Non-pigmented ciliary epithelial cell (primary cell): ENCODE measurements at places on chromosomes 7 and 10.

GRCh38 chr10:34679177-34679576, 135.9 kb downstream of the PARD3 start:
- DNase-seq, result no peak

DNA sequence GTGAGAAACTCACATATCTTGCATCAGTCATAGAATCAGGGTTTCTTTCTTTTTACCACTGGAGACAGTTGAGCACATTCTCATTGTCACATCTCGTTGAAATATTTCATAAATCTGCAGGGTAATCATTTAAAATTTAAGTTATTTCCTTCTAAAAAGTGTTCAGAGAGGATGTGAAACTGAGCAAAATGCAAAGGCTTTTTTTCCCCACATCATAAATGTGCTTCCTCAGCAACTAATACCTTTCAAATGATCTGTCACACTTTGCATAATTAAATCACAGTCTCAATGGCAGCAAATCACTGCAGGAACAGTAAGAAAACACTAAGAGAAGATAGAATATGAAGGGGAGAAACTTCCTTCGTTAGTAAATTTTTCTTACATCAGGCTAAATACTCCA, 187.5 kb downstream of the EVX1 start:
- no peak for DNase-seq

GRCh38 chr10:129531195-129531968, 64.3 kb downstream of the MGMT start:
- peak; percentile 34 for DNase-seq

DNA sequence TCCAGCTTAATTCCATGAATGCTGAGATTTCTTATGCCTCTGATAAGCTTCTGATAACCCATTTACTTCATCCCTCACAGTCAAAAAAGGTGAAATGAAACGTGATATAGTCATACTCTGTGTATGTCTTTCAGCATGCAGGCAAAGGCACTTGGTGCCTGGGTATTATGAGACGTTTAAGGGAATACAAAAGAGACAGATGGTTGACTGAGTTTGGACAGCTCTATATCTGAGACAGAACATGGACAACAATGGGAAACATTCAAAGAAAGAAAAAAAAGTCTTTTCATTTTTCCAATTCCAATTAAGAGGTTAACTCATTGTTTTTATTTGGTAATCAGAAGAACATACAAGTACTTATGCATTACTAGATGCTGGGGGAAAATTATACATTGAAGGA, 96.2 kb downstream of the PPP1R17 start:
- no peak for DNase-seq

DNA sequence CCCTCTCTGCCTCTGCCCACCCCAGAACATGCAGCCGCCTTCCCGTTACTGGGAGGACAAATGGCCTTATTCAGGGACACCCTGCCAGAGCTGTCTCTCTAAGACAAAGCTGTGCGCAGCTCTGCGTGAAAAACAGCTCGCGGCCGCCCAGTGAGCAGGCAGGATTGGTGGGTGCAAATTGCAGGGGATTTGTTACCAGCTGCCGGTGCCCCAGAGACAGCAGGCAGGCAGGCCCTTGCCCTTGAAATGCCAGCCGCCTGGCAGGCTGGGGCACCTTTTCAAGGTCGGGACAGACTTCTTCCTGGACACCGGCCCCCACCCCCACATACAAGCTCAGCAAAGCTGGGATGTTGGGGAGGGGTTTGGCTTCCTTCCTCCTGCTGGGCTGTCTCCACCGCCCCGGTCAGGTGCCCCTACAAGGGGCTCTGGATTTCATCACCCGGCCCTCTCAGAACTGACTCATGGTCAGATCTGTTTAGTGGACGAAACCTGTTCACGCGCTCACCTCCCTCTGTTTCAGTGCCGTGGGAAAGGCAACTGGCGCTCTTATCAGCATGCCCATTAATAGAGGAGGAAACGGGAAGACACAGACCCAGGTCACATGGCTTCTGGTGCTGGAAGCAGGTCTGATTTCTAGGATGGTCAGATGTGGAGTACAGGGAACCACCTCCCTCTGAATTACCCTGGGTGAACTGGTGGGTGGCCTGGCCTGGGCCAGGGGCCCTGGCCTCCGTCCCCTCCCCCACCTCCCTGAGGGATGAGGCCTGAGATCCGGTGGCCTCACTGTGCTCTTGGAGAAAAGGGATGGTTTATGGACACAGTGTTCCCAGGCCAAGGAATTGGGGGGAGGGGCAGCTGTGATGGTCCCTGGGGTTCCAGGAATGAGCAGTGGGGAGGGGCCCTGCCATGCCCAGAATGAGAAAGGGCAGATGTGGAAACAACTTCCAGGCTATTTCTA, 123.9 kb upstream of the PPIF start:
- DNase-seq, result no peak

DNA sequence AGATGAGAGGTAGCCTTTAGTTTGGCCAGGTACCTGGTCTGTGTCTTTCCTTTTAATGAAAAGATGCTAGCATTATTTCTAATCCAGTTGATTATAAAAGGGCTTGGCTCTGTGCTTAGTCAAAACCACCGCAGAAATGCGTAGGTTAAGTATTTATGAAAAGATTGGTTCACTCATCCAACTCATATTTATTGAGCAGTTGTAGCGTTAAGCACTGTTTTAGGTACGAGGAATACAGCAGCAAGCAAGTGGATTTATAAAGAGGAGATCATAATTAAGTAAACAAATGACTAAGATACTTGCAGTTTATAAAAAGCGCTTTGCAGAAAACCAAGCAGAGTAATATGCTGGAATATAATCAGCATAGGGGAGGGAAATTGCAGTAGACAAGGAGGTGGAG, 129.8 kb downstream of the PPP1R17 start:
- no peak for DNase-seq

DNA sequence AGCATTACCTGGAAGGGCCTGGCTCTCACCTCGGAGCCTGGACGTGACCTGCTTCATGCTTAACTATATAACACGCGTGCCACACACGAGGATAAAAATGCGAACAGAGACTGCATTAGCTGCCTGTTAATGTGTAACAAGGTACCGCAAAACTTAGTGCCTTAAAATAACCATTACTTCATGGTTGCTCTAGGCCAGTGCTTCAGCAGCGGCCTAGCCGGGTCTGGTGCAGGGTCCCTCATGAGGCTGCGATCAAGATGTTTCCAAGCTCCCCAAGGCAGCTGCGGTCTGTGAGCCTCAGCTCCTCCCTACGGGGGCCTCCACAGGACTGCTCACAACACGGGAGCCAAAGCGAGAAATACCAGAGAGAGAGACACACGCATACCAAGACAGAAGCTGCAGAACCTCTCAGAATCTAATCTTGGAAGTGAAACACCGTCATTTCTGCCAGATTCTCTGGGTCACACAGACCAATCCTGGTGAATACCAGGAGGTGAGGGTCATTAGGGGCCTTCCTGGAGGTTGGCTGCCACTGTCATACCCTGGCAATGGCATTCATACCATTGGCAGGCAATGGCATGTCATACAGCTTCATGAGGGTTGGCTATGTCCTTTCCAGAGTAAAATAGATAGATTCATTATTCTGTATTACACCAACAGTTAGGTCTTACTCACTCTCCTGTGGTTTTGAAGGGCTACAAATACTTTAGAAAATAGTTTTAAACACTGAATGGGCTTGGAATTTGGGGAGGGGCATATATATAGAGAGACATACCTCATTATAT, 94.5 kb downstream of the HIPK2 start:
- DNase-seq, result peak; percentile 37

DNA sequence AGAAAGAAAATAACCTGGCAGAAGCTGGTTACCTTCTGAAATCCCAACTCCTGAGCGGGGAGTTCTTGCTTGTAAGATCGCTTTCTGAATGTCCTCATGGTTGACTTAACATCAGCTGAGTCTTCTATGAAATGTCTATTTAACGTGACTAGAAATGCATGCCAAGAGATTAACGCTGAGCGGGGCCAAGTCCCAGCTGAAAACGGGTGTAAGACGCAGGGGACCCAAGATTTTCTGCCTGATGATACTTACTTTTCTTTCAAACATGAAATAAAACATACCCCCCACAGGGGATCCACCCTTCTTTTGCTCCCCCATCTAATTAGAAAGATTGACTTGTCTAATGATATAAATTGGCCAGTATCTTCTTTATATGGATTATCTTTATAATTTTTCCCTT, 14.9 kb downstream of the OR9A2 start:
- no peak for DNase-seq

DNA sequence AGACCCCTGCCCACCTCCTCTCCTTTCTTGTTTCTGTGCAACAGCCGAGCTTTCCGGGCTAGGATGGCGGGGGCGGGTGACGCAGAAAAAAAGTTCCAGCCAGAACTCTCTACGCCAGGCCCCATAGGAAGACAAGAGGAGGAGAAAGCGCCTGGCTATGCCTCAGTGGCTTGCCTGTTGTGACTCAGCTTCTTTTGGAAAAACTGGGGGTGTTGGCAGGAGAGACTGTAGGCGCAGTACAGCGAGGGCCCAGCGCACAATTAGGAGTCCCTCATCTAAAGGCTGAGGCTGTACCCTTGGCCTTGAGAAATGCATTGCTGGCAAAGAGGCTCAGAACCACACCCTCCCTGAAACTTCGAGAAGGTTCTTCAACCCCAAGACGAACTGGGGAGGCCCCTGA, 28.0 kb upstream of the KPNA7 start:
- DNase-seq, result no peak

DNA sequence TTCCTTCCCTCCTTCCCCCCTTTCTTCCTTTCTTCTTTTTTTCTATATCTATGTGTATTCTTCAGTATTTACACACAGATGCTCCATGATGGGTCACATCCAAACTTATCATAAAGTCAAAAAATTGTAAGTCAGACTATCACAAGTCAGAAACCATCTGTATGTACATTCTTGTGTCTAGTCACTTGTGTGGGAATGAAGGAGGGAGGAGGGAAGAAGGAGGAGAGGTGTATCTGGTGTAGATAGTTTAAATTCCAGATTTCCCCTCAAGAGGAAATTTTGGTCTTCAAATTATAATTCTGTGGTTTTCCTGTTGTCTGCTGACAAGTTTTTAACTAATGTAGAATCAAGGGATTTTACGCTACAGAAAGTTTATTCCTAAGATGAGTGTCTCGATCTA, 287.2 kb downstream of the ETV1 start:
- peak; percentile 15 for DNase-seq

DNA sequence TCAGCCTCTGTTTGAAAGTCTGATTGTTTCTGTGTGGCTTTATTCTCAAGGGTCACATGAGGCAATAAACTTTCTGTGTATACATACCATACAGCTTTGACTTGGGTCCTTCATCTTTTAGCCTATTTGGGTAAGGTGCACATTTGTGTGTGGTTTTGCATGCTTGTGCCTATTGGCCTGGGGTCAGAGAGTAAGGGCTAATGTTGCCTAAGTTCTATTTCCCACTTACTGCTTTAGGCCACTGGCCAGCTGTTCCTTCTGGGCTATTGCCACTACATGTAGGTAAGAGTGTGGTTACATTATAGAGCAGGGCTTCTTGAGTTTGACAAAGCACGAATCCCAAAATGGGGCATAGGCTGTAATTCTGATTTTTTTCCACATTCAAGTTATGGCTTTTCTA, 21.8 kb downstream of the BBIP1 start:
- no peak for DNase-seq

DNA sequence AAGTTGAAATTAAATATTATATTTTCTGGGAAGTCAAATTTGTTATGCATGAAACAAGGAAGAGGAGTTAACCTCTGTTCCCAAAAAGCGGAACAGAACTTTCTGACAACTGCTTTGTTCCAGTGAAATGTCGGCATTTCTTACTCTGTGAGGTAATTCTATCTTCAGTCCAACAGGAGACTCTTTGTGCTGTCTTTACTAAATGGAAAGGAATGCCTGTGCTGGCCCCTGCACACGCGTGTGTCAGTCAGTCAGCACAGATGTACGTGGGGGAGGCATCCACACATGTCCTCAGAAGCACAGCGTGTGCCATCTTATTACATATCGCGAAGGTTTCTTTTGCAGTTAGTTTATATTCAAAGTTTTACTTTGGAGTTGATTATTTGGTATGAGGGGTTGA, 37.5 kb downstream of the NET1 start:
- peak; percentile 63 for DNase-seq

- no peak for DNase-seq
Observed at GRCh38 chr7:12210179-12211053, 678 bp upstream of the TMEM106B start.

- no peak for DNase-seq
Observed at GRCh38 chr10:131363416-131363815, 51.9 kb upstream of the TCERG1L start.

DNA sequence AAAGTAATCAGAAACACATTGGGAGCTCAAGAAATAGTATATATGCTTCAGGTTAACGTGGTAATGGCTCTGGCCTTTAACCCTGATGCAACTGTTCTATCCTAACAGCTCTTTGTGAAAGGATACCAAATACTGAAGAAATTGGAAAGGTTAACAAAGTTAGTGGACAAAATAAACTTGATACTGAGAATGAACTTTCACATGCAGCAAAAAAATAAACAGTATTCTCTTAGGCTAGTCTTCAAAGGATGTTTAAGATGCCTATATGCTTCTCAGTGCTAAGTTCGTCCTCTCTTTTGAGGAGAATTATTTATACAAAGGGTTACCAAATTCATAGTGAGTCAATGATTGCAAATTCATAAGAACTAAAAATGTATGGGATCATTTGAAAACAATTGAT, 256.2 kb upstream of the FERD3L start:
- no peak for DNase-seq

- no peak for DNase-seq
Observed at GRCh38 chr7:28114056-28114455, 66.5 kb downstream of the JAZF1 start.

DNA sequence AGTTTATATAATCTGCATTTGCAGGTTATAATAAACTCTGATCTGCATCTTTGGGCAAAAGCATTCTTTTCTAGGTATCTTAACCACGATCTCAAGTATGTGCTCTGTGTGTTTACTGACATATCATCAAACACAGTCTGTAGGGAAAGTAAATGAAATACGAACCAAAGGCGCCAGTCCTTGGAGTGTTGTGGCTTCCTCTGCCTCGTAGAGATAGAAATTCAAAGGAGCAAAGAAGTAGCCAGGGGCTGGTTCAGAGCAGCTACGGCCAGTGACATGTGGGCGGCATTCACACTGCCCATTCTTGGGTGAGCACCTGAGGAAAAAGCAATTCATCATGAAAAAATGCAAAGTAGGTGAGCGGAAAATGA, 38.7 kb downstream of the LAMB4 start:
- no peak for DNase-seq

GRCh38 chr10:63264617-63265221, 131.6 kb downstream of the NRBF2 start:
- DNase-seq, result no peak

DNA sequence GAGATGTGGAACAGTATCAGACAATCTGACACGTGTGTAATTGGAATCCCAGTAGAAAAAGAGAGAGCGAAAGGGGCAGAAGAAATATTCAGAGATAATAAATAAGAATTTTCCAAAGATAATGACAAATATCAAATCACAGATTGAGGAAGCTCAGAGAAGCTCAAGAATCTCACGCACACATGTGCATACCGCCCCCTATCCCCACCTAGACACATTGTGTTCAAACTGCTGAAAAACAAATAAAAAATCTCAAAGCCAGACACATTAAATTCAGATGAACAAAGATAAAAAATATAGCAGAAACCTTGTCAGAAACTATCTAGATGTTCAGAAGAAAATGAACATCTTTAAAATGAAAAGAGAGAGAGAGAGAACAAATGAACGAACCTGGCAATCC, 17.2 kb downstream of the SFR1 start:
- no peak for DNase-seq

- no peak for DNase-seq
Observed at GRCh38 chr7:27147199-27148030, at the start of gene HOXA6. TSS of gene HOXA6 (minus strand) at chr7:27147774. CDS start at chr7:27147749, 25 bp downstream.

- DNase-seq, result no peak
Observed at GRCh38 chr7:136139417-136139816, 162.3 kb upstream of the MTPN start.
